ENCODE measurements at places on chromosomes 7 and 10. TPM values are rescaled to one million over a fixed set of nuclear protein-coding genes. Genes with fewer than 3 reads are reported as not detected.
A peak's percentile ranks its signal among the peaks of the same experiment; 100 is the strongest.

GRCh38 chr10:101062232-101063049 lies 652 bp downstream of the KAZALD1 start:
- DNase-seq, result peak; percentile 91
- H3K36me3 ChIP-seq, result no peaks in the 10 kb centered on the region
- H3K27me3 ChIP-seq, result no peaks in the 10 kb centered on the region
- H3K4me3 ChIP-seq, result peak overlapping the region; percentile 63
- peaks cover 42% of the 10 kb centered on the region for H3K4me1 ChIP-seq

DNA sequence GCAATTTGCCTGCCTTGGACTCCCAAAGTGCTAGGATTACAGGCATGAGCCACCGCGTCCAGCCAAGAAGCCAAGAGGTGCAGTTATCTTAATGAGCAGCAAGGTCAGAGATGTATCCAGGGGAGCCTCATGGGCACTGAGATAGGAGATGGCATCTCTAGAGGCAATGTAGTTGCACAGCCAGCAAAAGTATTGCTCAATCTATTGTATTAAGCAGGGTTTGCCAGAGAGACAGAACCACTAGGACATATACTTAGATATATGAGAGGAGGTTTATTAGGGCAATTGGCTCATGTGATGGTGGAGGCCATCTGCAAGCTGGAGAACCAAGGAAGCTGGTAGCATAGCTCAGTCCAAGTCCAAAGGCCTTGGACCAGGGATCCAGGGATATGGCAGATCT lies 16.3 kb upstream of the VPS26A start:
- no peaks in the 10 kb centered on the region for H3K27me3 ChIP-seq
- H3K4me3 ChIP-seq, result no peak overlapping the region
- DNase-seq, result no peak
- no peaks in the 10 kb centered on the region for H3K4me1 ChIP-seq
- no peak overlapping the region for H3K27ac ChIP-seq

DNA sequence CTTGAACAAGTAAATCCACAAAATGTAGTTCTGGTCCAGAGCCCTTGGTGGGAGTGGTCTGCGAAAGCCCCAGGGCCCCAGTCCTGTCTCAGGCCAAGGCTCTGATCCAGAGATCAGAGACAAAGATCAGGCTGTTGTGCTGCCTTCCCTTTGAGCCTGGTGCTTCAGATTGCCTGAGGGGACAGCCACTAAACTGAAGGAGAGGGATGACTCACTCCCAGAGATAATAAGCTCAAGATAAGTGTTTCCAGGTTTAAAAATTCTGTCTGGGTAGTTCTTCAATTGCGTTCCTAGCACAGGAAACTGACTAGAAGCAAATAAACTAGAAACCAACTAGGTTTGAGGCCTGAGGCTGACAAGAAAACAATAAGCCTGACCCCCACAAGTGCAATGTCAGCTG lies 190.2 kb downstream of the RAMP3 start:
- no peak overlapping the region for H3K27ac ChIP-seq
- no peaks in the 10 kb centered on the region for H3K36me3 ChIP-seq
- no peak overlapping the region for H3K4me3 ChIP-seq
- H3K4me1 ChIP-seq, result no peaks in the 10 kb centered on the region
- H3K27me3 ChIP-seq, result no peaks in the 10 kb centered on the region
- no peak for DNase-seq

GRCh38 chr7:149456506-149457421 lies 4.1 kb downstream of the ZNF777 start:
- H3K4me3 ChIP-seq, result no peak overlapping the region
- no peaks in the 10 kb centered on the region for H3K27me3 ChIP-seq
- H3K4me1 ChIP-seq, result peaks cover 10% of the 10 kb centered on the region
- H3K27ac ChIP-seq, result no peak overlapping the region
- DNase-seq, result no peak

DNA sequence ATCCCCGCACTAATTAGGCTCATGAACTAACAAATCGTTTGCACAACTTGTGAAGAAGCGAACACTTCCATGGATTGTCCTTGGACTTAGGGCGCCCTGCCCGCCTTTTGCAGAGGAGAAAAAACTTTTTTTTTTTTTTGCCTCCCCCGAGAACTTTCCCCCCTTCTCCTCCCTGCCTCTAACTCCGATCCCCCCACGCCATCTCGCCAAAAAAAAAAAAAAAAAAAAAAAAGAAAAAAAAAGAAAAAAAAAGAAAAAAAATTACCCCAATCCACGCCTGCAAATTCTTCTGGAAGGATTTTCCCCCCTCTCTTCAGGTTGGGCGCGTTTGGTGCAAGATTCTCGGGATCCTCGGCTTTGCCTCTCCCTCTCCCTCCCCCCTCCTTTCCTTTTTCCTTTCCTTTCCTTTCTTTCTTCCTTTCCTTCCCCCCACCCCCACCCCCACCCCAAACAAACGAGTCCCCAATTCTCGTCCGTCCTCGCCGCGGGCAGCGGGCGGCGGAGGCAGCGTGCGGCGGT lies at the start of gene EMX2:
Gene EMX2, plus strand, starts transcription at position 41 of the 519 bp plus-strand sequence. CDS start 522 bp downstream, outside the sequence.
- H3K36me3 ChIP-seq, result no peaks in the 10 kb centered on the region
- peaks cover 48% of the 10 kb centered on the region for H3K4me1 ChIP-seq
- H3K27ac ChIP-seq, result no peak within 1 kb of the TSS
- H3K27me3 ChIP-seq, result peaks cover 76% of the 10 kb centered on the region

DNA sequence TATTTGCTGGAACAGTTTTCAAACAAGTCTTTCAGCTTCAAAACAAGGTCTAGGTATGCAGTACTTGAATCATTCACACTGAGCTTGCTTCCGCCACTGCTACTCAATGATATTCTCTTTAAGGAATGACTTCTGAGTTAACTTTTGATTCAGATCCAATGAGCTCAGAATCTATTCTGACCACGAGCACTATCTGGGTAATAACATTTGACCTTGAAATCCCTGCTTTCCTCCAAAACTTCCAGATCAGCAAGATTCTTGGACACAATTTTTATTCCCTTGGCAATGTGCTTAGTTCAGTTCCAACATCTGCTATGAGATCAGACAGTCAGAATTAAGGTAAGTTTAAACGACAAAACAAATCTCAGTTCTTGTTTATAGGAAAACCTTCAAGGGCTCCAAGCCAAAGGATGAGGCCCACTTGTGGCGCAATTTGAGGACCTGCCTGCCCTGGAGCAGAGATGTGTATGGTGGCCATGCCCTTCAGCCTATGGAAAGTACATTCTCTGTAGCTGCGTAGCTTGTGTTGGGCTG lies 87.2 kb downstream of the RNF216 start:
- H3K36me3 ChIP-seq, result peaks cover 8% of the 10 kb centered on the region
- no peaks in the 10 kb centered on the region for H3K27me3 ChIP-seq
- H3K4me1 ChIP-seq, result peaks cover 100% of the 10 kb centered on the region

DNA sequence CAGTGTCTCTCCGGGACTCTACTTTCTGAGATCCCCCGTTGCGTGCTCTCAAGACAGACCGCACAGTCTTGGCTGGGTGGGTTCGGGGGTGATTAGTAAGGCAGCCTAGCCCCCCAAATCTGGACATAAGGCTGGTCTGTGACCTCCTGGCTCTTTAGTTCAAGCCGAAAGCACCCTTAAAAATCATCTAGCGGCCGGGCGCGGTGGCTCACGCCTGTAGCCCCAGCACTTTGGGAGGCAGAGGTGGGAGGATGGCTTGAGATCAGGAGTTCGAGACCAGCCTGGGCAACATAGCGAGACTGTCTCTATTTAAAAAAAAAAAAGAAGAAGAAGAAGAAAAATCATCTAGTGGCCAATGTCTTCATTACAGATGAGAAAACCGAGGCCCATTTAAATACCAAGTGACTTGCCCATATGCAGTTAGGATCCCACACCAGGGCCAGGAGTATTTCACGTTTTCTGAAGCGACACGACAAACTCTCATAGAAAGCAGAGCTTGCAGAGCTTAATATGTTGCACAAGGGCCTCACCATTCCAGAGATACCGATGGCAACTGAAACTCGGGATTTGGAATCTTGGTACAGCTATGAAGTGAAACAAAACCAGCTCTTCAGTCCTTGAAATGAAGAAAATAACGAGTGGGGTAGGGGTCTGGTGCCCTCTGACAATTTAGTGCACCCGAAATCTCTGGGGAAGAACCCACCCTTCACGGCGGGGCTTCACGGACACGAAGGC lies 703 bp upstream of the HILPDA start:
- no peaks in the 10 kb centered on the region for H3K27me3 ChIP-seq
- DNase-seq, result peak; percentile 49
- peak overlapping the region; percentile 73 for H3K4me3 ChIP-seq
- peak overlapping the region; percentile 95 for H3K27ac ChIP-seq
- H3K4me1 ChIP-seq, result peaks cover 46% of the 10 kb centered on the region
- H3K36me3 ChIP-seq, result no peaks in the 10 kb centered on the region

DNA sequence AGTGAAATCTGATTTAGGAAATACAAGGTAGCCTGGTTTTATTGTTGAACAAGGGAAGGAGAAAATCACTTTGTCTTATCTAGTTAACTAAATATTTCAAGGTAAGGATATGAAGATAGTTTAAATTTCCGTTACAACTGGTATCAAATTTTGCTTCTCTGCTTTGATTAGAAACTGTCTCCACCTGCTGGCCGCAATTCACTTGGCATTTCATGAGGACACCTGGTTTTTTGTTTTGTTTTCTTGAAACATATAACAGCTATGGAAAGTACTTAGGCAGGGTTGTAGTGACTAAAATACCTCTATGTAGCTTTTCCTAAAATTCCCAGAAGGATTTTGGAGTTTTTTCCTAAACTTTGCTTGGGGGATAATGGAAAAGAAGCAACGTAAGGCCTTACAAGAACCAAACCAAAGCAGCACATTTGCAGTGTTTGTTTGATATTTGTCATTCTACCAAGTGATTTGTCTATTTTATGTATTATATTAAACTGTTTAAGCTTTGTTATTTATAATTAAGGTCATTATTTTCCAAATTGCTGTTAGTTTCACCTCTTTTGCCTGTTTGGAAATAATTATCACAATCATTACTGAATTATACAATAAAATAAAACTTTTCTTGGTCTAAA lies 73.6 kb downstream of the AHCYL2 start:
- DNase-seq, result peak; percentile 76
- peaks cover 20% of the 10 kb centered on the region for H3K4me1 ChIP-seq

Gene FAM25C
- not detected for total RNA-seq

Gene TNPO3
- 25.2 TPM for total RNA-seq

Gene CXCL12
- total RNA-seq, result 14.2 TPM

DNA sequence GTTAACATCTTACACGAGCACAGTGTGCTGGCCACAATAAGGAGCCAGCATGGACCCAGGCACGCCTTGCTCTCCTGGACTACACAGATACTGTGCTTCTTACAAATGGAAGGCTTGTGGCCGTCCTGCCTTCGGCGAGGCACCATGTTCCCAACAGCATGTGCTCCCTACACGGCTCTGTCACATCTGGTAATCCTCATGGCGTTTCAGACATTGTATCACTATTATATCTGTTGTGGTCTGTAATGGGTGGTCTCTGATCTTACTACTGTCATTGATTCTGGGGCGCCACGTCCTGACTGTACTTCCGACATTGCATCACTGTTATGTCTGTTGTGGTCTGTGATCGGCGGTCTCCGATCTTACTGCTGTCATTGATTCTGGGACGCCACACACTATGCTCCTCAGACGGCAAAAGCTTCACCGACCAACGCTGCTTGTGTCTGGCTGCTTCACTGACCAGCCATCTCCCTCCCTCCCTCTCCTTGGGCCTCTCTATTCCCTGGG lies 195.4 kb downstream of the MAD1L1 start:
- no peaks in the 10 kb centered on the region for H3K36me3 ChIP-seq
- peak overlapping the region; percentile 45 for H3K27ac ChIP-seq
- H3K4me1 ChIP-seq, result no peaks in the 10 kb centered on the region
- no peaks in the 10 kb centered on the region for H3K27me3 ChIP-seq
- no peak for DNase-seq

DNA sequence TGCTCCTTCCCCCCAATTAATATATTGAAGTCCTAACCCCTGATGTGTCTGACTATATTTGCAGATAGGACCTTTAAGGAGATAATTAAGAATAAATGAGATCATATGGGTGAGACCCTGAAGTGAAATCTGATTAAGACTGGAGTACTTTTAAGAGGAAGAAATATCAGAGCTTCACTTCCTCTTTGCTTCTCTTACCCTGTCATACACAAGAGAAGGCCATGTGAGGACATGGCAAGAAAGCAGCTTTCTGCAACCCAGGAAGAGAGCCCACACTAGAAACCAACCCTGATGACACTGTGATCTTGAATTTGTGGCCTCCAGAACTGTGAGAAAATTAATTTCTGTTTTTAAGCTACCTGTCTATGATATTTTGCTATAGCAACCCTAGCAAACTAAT lies 44.2 kb downstream of the JMJD1C start:
- H3K36me3 ChIP-seq, result no peaks in the 10 kb centered on the region
- no peak overlapping the region for H3K27ac ChIP-seq
- peak; percentile 36 for DNase-seq
- peaks cover 41% of the 10 kb centered on the region for H3K4me1 ChIP-seq
- no peaks in the 10 kb centered on the region for H3K27me3 ChIP-seq

Gene SLC13A1
- not detected for total RNA-seq

- no peak overlapping the region for H3K27ac ChIP-seq
- no peak for DNase-seq
- H3K36me3 ChIP-seq, result peaks cover 39% of the 10 kb centered on the region
- H3K27me3 ChIP-seq, result no peaks in the 10 kb centered on the region
These were observed 28.9 kb downstream of the RAB11FIP2 start for GRCh38 chr10:118017850-118018249.

Gene IRF5
- 5.8 TPM for total RNA-seq

Gene AQP1
- total RNA-seq, result 38.2 TPM

- no peak overlapping the region for H3K4me3 ChIP-seq
- no peak overlapping the region for H3K27ac ChIP-seq
- no peaks in the 10 kb centered on the region for H3K27me3 ChIP-seq
- no peaks in the 10 kb centered on the region for H3K36me3 ChIP-seq
These were observed 8.2 kb upstream of the FAM3C start for GRCh38 chr7:121404348-121404747.

GRCh38 chr10:71748671-71749191 lies 24.6 kb downstream of the VSIR start:
- peaks cover 41% of the 10 kb centered on the region for H3K36me3 ChIP-seq
- H3K4me3 ChIP-seq, result no peak overlapping the region
- peak; percentile 85 for DNase-seq
- peak overlapping the region; percentile 80 for H3K27ac ChIP-seq
- H3K4me1 ChIP-seq, result peaks cover 51% of the 10 kb centered on the region

GRCh38 chr10:6647811-6648526 lies 67.9 kb upstream of the PRKCQ start:
- peaks cover 8% of the 10 kb centered on the region for H3K27me3 ChIP-seq
- no peak overlapping the region for H3K27ac ChIP-seq
- no peaks in the 10 kb centered on the region for H3K36me3 ChIP-seq

All from stomach (tissue), 19 donors.